ENCODE measurements at places on chromosomes 3 and 15.

- no peaks in the 10 kb centered on the region for H3K4me1 ChIP-seq
- no peaks in the 10 kb centered on the region for H3K36me3 ChIP-seq
- DNase-seq, result no peak
Measured at GRCh38 chr15:83734487-83734886, 80.6 kb downstream of the ADAMTSL3 start.

DNA sequence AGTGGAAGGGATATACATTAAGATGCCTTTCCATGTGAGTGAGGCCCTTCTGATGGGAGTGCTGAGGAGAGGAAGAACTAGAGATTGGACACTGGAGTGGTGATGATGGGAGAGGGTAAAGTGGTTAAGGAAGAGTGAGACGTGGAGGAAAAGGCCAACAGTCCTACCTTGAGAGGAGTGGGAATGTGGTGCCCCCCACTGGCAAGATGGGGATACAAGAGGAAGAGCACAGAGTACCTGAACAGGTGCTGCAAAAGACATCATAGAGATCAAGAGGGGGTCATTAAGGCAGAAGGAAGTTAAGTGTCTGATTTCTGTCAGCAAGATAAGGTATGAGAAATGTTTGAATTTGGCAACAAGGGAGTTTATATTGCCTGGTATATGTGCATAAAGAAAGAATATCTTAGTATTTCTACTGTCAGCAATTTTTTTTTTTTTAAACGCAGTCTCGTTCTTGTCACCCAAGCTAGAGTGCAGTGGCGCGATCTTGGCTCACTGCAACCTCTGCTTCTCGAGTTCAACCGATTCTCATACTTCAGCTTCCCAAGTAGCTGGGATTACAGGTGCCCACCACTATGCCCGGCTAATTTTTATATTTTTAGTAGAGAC, 34.0 kb downstream of the ARIH2 start:
- no peaks in the 10 kb centered on the region for H3K27me3 ChIP-seq
- no peak overlapping the region for H3K27ac ChIP-seq
- no peaks in the 10 kb centered on the region for H3K4me1 ChIP-seq
- H3K4me3 ChIP-seq, result no peak overlapping the region

GRCh38 chr3:9122732-9123364, 126.6 kb downstream of the SRGAP3 start:
- no peak overlapping the region for H3K4me3 ChIP-seq
- DNase-seq, result no peak
- no peaks in the 10 kb centered on the region for H3K27me3 ChIP-seq
- H3K4me1 ChIP-seq, result no peaks in the 10 kb centered on the region

- H3K36me3 ChIP-seq, result no peaks in the 10 kb centered on the region
- DNase-seq, result no peak
- no peak overlapping the region for H3K27ac ChIP-seq
Measured at GRCh38 chr3:106401666-106402490, 533.1 kb upstream of the CBLB start.

DNA sequence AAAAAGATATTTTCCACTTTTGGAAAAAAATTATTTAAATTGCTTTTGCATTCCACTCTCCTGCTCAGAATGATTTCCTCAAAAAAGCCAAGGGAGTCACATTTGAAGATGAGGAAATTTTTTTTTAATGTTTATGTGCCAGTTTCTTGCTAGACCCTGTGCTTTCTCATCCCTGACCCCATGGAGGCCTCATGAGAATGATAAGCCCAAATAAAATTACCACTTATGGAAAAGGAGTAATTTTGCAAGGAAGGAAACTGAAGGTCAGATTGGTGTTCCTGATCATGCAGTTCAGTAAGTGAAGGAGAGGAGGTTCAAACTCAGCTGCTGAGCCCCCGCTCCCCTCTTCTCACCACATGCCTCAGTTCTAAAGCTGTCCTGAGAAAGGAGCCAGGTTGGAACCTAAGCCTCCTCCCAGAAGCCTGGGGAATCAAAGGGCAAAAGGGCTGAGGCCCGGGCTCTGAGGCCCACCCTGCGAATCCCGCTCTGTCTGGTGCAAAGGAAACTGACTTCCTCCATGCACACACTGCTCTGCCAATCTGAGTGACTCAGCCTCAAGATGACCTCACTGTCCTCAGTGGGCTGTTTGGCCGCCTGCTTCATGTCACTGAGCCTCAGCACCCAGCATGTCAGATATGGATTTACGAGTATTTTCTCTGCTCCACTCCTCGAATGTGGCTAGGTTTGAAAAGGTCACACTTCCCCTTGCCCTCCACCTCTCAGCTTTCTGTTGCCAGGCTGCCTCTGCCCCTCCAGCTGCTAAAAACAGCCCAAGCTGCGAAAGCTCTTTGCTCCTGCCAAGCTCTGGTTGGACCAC, 56.9 kb upstream of the FLNB start:
- H3K4me3 ChIP-seq, result no peak overlapping the region
- H3K27ac ChIP-seq, result peak overlapping the region; percentile 83
- no peaks in the 10 kb centered on the region for H3K27me3 ChIP-seq
- peaks cover 37% of the 10 kb centered on the region for H3K4me1 ChIP-seq
- DNase-seq, result no peak

DNA sequence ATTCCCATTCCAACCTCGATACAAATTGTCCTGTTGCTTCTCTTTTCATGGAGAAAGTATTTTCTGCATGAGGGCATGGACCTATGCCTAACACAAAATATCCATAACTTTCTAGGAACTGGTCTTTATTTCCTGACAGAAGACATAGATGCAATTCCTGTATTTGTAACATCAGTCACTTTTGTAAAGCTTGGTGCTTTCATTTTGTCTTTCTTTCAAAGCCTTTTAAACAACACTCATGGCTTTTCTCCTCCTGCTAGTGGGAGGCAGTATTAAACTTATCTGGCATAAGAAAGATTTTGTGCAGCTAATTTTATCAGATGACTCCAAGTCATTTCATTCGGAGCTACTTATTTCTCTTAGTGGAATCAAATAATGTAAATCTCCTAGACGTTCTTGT, 616.0 kb downstream of the RBMS3 start:
- H3K4me3 ChIP-seq, result no peak overlapping the region
- no peaks in the 10 kb centered on the region for H3K4me1 ChIP-seq
- H3K27ac ChIP-seq, result no peak overlapping the region

GRCh38 chr15:70535071-70535954, 228.0 kb downstream of the UACA start:
- no peak overlapping the region for H3K4me3 ChIP-seq
- DNase-seq, result no peak
- peaks cover 17% of the 10 kb centered on the region for H3K4me1 ChIP-seq

DNA sequence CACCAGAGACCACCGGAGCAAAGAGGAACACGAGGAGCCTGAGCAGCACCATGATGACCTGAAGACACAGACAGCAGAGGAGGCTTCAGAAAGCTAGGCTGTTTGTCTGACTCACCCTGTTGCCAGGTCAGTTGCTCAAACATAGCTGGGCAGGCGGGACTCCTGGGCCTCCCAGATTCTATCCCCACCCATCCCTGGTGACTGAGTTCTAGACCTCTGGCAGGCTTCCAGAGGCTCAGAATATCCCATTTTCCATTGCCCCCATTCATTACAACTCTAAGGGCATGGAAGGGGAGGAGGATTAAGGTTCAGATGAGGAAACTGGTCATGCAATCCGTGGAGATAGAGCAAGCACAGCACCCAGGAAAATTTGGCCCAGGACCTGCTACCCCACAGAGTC, at the start of gene CDHR4:
CDHR4 (minus strand) TSS at position 113 of the 400 bp plus-strand sequence; CDS start at position 52, 61 bp downstream.
- H3K4me1 ChIP-seq, result peaks cover 35% of the 10 kb centered on the region
- peaks cover 5% of the 10 kb centered on the region for H3K36me3 ChIP-seq
- no peaks in the 10 kb centered on the region for H3K27me3 ChIP-seq

DNA sequence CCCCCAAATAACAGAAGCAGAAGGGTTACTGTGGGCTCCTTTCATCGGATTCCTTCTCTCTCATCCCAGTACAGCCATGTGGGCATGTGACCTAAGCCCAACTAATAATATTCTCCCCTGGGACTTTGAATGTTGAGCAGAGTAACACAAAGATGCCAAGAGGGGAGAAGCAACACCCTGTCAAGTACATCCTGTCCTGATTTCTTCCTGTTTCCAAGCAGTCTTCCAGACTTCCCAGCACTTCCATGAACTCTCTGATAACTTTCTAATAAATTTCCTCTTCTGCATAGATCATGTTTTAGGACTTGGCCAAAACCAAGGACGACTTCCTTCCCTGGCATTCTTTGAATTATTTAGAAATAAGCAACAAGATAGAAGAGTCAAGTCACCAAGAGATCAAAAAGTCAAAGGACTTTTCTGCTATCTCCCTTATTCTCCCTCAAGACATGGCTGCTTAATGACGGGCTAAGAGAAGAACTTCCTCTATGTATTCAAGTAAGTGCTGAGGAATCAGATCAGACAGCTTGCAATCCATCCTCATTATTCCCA, 37.9 kb downstream of the CRYGS start:
- H3K27me3 ChIP-seq, result no peaks in the 10 kb centered on the region
- no peaks in the 10 kb centered on the region for H3K4me1 ChIP-seq
- no peak for DNase-seq
- H3K36me3 ChIP-seq, result no peaks in the 10 kb centered on the region
- no peak overlapping the region for H3K27ac ChIP-seq

DNA sequence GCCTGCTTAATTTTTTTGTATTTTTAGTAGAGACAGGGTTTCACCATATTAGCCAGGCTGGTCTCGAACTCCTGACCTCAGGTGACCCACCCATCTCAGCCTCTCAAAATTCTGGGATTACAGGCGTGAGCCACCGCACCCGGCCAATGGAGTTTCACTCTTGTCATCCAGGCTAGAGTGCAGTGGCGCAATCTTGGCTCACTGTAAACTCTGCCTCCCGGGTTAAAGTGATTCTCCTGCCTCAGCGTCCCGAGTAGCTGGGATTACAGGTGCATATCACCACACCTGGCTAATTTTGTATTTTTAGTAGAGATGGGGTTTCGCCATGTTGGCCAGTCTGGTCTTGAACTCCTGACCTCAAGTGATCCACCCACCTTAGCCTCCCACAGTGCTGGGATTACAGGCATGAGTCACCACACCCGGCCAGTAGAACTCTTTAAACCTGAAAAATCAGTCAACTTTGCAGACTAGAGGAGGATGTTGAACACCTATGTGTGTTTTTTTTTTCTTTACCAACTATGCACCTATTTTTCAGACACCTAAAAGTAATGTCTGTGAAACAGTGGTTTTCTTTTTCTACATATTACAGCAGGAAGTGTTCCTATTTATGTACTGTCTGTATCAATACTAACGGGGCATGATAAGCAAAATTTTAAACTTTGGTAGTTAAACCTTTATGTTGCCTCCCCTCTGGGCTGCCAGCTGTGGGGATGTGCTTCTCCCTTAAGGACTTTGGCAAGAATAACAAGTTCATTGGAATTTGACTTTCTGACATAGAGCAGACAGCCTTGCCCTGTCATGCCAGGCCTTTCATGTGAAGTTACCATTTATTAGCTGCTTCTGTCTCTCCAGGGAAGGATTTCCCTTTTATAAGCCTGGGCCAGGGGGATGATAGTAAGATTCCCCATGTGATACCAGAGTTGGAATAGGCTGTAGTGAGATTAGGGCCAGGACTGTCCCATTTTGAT, 8.1 kb downstream of the ARIH2 start:
- peak overlapping the region; percentile 57 for H3K27ac ChIP-seq
- H3K36me3 ChIP-seq, result peaks cover 88% of the 10 kb centered on the region
- peaks cover 20% of the 10 kb centered on the region for H3K4me1 ChIP-seq
- DNase-seq, result no peak
- H3K27me3 ChIP-seq, result no peaks in the 10 kb centered on the region

DNA sequence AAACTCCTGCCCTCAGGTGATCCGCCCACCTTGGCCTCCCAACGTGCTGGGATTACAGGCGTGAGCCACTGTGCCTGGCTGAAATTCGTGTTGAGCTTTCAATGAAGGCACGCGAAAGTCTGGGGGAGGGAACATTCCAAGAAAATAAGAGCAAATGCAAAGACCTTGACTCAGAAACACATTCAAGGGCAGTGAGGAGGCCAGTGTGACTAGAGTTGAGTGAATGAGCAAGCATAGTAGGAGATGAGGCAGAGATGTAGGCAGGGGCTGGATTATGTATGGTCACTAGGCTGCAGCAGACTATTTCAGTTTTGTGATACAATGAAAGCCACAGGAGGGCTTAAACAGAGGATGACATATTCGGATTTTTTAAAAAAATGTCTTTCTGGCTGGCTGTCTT, 67.0 kb downstream of the SCN11A start:
- no peak for DNase-seq
- H3K36me3 ChIP-seq, result no peaks in the 10 kb centered on the region
- H3K27ac ChIP-seq, result no peak overlapping the region
- no peaks in the 10 kb centered on the region for H3K27me3 ChIP-seq
- no peak overlapping the region for H3K4me3 ChIP-seq

DNA sequence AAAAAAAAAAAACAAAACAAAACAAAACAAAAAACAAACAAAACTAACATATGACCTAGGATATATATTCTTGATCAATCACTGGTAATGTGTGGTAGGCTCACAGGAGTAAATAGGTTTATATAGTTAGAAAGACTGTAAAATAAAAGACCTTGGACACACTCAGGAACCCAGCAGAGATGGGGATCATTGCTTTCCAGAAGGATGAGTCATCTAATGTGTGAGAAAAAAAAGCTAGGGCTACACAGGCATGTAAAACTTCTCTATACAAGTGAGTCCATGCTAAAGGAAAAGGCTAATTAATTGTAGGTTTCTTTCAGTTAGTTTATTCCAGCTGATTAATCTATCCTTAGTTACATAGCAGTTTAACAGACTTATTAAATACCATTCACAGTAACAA, 710.3 kb upstream of the ARPP21 start:
- no peaks in the 10 kb centered on the region for H3K4me1 ChIP-seq
- no peak for DNase-seq
- no peak overlapping the region for H3K27ac ChIP-seq
- H3K27me3 ChIP-seq, result no peaks in the 10 kb centered on the region

DNA sequence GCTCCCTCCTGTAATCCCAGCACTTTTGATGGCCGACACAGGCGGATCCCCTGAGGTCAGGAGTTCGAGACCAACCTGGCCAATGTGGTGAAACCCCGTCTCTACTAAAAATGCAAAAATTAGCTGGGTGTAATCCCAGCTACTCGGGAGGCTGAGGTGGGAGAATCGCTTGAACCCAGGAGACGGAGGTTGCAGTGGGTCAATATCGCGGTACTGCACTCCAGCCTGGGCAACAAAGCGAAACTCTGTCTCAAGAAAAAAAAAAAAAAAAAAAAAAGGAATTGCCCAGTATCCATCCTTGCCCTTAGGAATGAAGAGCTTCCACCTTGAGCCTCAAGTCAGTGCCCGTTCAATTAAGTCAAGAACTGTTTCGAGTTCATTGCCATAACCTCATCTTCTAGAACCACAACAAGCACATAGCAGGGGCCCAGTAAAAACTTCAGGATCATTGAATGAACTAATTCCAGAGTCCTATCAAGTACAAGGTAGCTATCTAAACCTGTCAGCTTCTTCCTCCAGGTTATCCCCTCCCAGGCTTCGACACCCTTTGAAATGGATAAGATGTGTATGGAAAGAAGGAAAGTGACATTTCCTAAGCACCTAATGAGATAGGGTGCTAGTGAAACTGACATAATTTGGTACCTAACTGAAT, 826 bp downstream of the DBR1 start:
- H3K36me3 ChIP-seq, result peaks cover 9% of the 10 kb centered on the region
- H3K27me3 ChIP-seq, result no peaks in the 10 kb centered on the region
- H3K27ac ChIP-seq, result peak overlapping the region; percentile 89
- H3K4me1 ChIP-seq, result peaks cover 20% of the 10 kb centered on the region

GRCh38 chr3:171748064-171748924, 62.0 kb downstream of the PLD1 start:
- peaks cover 15% of the 10 kb centered on the region for H3K4me1 ChIP-seq
- no peak overlapping the region for H3K27ac ChIP-seq
- H3K27me3 ChIP-seq, result no peaks in the 10 kb centered on the region

- no peak for DNase-seq
- no peak overlapping the region for H3K27ac ChIP-seq
- H3K36me3 ChIP-seq, result no peaks in the 10 kb centered on the region
- peaks cover 30% of the 10 kb centered on the region for H3K27me3 ChIP-seq
Measured at GRCh38 chr3:151106311-151106710, 20.8 kb downstream of the MED12L start.
